LoVo (cell line): ENCODE measurements at places on chromosomes 6 and 20.
A peak's percentile ranks its signal among the peaks of the same experiment; 100 is the strongest.

GRCh38 chr20:17833036-17833674 is 133.4 kb downstream of the BANF2 start:
- no peak for DNase-seq

DNA sequence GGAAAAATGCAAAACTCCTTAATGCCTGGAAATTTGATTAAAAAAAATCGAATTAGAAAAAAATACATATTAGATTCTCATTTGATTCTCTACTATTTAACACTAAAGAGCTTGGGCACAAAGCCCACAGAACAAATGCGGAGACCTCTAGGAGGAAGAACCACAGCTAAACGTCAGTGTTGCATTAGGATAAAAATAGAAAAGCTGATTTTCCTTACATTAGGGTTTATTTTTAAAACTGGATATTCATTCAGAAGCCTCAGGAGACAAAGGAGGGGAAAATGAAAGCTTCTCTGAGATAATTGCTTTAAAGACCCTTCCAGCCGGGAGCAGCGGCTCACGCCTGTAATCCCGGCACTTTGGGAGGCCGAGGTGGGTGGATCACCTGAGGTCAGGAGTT is 77.3 kb downstream of the ECT2L start:
- DNase-seq, result no peak

- DNase-seq, result no peak
These were observed 61.0 kb downstream of the SOBP start for GRCh38 chr6:107550906-107551305.

- no peak for DNase-seq
These were observed 45.3 kb downstream of the NCOA3 start for GRCh38 chr20:47547034-47547387.

GRCh38 chr20:34941226-34941625 is 14.4 kb downstream of the GSS start:
- no peak for DNase-seq

DNA sequence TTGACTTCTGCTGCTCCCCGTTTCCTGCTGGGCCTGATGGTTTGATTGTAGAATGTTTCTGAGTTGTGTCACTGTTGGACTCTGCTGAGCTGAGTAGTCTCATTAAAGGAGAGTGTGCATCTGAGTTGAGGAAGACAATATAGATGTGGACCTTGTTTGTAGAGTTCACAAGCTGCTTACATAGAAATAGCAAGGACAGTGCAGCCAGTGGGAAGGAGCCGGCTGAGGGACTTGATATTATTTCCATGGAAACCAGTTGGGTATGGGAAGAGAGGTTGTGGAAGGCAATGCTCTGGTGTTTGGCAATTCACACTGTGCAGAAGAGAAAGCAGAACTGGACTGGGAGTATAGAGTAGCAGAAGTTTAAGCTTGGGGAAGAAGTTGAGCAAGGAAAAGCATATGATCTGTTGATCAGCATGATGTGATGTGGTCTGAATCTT is 14.8 kb downstream of the IGF2R start:
- no peak for DNase-seq

- DNase-seq, result no peak
These were observed 40.1 kb upstream of the DYNLRB1 start for GRCh38 chr20:34475979-34476736.

- no peak for DNase-seq
These were observed 232.6 kb upstream of the CDYL start for GRCh38 chr6:4543596-4543995.

DNA sequence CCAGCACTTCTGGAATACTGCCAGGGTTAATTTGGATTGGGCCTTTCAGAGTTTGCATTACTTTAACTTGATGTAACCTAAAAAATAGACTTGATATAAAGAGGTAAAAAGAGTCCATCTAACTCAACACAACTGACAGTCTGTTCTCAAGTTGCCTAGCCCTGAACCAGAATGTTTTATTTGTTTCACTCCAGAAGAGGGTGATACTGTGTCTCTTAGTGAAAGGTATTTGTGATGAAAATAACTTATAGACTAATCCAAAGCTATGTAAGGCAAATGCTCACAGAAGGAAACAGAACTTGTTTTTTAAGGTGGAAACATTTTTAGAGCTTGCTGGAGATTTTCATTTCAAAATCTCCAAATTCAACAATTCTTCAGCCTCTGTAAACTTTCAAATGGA is 469.1 kb upstream of the RUNX2 start:
- DNase-seq, result no peak

GRCh38 chr6:150417899-150418826 is 49.4 kb downstream of the IYD start:
- peak; percentile 90 for DNase-seq

GRCh38 chr20:5504061-5504739 is 187.4 kb upstream of the PROKR2 start:
- DNase-seq, result no peak

DNA sequence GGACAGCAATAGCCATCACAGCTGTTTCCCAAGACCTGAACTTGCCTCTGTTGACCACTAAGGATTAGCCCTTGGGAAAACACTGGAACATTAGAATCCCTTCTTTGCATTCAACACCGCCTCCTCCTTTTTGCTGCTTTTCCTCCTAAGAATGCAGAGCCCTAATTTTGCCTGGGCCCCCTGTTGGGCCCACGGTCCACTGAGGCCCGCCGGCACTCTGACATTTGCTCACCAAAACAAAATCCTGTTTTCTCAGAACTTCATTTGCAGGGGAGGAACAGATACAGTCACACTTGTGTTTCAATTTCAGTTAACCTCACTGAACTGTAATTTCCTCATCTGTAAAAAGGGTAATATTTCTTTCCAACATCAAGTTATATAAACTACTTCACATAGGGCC is 116.0 kb upstream of the JARID2 start:
- DNase-seq, result no peak

GRCh38 chr6:30481211-30481964 is 7.9 kb upstream of the HLA-E start:
- DNase-seq, result no peak

DNA sequence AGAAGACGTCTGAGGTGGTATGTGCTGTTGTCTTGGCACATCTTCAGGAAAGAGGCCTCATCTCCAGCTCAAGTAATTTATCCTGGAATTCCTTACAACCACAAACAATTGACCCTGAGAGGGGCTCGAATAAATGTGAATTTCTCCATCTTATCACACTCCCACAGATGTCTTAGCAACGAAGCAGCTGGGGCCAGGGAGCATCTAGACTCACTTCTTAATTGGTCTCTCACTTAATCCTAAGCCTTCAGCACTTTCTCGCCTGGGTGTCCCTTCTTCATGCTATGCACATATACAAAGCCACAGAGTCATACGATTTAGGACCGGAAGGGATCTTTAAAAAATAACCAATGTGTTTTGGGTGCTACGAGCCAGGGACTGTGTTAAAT is 27.1 kb downstream of the PCK1 start:
- no peak for DNase-seq

GRCh38 chr20:16241911-16242310 is 331.3 kb downstream of the KIF16B start:
- DNase-seq, result no peak

- DNase-seq, result no peak
These were observed 1014.5 kb upstream of the MANEA start for GRCh38 chr6:94562846-94563245.

GRCh38 chr20:5895626-5896025 is 54.7 kb downstream of the TRMT6 start:
- no peak for DNase-seq

DNA sequence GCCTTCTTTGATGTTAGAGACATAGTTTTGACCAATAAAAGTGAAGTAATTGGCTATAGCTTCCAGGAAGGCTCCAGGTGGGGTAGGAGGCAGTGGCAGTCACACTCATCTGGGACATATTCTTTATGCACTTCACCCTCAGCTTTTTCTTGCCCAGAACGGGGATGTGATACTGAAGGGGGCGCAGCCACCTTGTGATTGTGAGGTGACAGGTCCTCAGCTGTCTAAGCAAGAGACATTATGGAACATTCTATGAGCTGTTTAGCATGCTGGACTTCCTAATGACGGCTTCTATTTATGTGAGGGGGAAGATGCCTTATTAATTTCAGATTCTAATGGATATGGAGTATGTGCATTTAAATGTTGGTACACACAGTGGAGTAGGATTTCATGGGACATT is 151.3 kb upstream of the ZFP64 start:
- no peak for DNase-seq

DNA sequence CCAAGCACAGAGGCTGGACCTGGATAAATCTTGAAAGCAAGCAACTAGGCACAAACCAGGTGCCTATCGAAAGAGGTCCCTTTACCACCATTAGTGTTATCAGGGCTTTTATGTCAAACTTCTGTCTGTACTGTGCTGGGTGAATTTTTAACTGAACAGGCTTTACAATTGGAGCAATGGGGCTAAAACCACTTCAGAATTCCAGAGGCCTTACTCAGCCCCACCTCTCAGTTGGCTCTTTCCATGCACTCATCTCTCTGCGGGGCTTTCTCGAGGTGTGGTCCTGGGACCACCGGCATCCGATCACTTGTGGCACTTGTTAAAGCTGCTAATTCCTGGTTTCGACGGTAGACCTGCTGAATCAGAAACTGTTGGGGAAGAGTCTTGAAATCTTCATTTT is 232.5 kb downstream of the SOX4 start:
- peak; percentile 9 for DNase-seq

- DNase-seq, result no peak
These were observed 397.1 kb upstream of the BTBD3 start for GRCh38 chr20:11520596-11520995.

DNA sequence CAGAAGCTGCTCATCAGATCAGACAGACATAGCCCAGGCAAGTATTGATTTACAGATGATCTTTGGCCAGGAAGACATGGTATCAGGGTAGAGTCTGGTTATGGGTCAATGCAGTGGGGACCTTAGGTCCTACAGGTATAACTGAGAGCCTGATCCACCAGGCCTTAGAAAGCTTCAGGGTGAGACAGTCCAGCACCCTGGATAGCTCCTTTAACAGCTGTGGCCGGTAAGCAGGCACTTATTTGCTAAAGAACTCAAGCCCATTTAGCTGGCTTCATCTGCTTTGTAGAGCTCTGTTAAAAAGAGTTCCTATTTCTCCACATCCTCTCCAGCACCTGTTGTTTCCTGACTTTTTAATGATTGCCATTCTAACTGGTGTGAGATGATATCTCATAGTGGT is 39.6 kb downstream of the ESR1 start:
- DNase-seq, result peak; percentile 47

GRCh38 chr20:61908057-61909026 is 157.3 kb downstream of the TAF4 start:
- DNase-seq, result no peak

- DNase-seq, result no peak
These were observed 39.1 kb upstream of the MROH8 start for GRCh38 chr20:37218441-37218840.

DNA sequence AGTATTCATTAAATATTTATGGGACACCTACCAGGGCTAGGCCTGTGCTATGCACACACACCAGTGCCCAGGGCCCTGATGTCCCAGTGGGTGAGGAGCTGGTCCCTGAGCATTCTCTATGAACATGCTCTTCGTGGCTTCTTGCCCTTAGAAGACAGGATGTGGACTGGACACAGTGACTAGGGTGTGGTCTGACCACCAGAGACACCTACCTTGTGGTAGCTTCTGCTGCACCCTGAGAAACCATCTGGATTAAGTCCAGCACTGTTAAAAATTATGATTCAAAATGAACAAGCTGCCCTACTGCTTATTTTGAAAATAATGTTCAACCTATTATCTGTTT is 112.9 kb upstream of the RPS6KA2 start:
- DNase-seq, result no peak

GRCh38 chr6:27139756-27140579 is 107.5 kb upstream of the PRSS16 start:
- peak; percentile 34 for DNase-seq

- DNase-seq, result no peak
These were observed 21.9 kb downstream of the ATXN1 start for GRCh38 chr6:16739329-16739801.

- DNase-seq, result no peak
These were observed 5.3 kb downstream of the PTK6 start for GRCh38 chr20:63531686-63532448.

- DNase-seq, result no peak
These were observed 195.4 kb downstream of the TBX18 start for GRCh38 chr6:84568971-84569370.

DNA sequence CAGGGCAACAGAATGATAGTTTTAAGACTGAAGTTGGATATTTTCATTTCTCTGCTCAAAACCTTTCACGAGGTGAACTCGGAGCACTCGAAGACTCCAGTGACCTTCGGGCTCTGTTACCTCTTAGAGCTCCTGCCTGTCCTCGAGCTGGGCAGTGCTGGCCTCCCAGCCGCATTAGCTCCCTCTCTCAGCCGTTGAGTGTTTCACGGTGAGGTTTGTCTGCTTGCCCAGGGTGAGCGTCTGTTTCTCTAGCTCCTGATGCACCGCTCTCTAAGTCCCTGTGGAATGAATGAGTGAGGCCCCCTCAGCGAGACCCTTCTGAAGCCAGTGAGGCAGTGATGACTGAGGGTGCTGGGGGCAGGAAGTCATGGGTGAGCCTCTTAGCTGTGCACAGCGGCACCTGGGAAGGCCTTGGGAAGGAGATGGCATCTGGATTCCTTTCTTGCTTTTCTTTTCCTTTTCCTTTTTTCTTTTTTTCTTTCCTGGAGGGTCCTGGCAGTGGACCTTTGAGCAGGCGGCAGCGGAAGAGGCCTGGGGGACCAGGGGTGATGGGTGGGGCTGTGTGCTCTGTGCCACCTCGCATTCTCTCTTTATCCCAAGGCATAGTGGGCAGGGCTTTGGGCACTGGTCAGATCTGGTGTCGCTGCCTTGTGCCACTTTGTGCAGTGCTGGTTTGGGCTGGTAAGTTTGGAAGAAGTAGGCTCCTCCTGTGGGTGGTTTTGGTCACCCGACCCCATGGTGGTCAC is 2.2 kb downstream of the PSMG4 start:
- no peak for DNase-seq

DNA sequence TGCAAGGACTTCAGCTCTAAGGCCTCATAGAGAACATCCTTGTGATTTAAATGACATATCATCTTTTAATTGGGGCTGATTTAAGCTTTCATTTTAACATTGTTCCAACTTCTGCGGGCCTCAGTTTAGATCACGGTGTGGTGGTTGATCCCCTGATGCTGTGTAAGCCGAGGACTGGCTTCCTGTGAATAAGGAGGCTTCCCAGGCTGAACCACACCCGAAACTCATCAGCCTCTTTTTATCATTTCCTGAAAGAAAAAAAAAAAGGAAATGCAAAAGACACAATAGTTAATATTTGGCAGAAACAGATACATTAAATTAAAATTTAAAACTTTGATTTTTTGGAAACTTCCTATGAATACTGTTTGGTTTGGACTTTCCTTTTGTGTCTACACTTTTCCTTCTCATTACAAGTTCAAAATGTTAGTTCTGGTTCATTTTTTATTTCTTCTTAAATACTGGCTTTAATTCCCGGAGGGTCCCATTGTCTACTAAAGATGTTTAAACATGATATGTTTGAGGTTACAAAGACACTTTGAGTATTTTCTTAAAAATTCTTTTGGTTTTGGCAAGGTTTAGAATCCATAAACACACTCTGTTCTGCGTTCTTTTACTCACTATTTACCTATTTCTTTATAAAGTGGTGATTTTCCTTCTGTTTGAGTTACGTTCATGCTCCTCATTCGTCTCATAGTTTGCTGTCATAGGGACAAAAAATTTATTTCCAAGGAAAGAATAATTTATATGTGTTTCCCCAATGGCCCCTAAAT is 230.0 kb upstream of the SULF2 start:
- no peak for DNase-seq
